ENCODE measurements at places on chromosomes 5 and 9.

- DNase-seq = no peak
These were observed 92.1 kb downstream of the LMNB1 start for GRCh38 chr5:126869005-126869451.

GRCh38 chr5:110104726-110105669, 415.3 kb downstream of the MAN2A1 start:
- DNase-seq = no peak

DNA sequence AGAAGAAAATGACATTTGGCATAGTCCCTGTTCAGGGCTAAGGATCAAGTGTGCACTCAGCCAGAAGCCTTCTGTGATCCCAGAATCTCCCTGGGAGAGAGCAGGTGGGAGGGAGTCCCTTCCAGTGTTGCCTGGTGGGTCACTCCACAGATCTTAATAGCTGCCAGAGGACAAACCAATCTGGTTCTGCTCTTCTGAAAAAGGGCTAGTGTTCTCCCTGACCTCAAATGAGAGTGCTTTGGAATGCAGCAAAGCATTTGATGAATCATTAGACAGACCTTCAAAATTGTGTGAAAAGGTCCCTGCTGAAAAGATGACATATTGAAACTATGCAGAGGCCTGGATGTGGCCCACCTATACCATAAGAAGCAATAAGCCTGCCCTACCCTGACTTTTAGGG, 339.7 kb downstream of the TMEM232 start:
- DNase-seq = no peak

DNA sequence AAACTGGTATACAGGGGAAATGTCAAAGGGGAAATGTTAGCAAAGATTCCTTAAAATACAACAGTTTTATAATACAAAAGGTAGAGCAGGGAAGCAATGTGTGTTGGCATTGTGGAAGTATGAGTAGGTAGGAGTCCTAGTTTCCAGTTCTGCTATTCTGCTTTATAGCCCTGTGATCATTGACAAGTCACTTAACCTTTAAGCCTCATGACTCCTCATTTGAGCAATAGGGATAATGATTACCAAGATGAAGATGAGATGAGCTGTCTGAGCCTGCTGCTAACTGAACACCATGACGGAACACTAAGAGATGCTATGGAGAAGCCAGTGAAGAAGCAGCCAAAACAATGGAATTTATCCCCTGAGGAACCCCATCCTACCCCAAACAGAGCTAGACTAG, 251.7 kb downstream of the PAPPA start:
- no peak for DNase-seq

All from activated CD4-positive, alpha-beta T cell treated with anti-CD3 and anti-CD28 coated beads, Interleukin-2, amount 50 U/mL, for 4 hours (primary cell).